ENCODE measurements at places on chromosomes 12 and 14. TPM values are rescaled to one million over a fixed set of nuclear protein-coding genes. Genes with fewer than 3 reads are reported as not detected.

GPR162 gene
- total RNA-seq = 4.6 TPM

ATF7 gene
- total RNA-seq = 17.7 TPM

- no peak overlapping the region for H3K27ac ChIP-seq
- H3K27me3 ChIP-seq = no peaks in the 10 kb centered on the region
- peaks cover 5% of the 10 kb centered on the region for H3K4me1 ChIP-seq
- H3K4me3 ChIP-seq = no peak overlapping the region
Observed at GRCh38 chr12:6041891-6042290, 82.6 kb downstream of the VWF start.

DNA sequence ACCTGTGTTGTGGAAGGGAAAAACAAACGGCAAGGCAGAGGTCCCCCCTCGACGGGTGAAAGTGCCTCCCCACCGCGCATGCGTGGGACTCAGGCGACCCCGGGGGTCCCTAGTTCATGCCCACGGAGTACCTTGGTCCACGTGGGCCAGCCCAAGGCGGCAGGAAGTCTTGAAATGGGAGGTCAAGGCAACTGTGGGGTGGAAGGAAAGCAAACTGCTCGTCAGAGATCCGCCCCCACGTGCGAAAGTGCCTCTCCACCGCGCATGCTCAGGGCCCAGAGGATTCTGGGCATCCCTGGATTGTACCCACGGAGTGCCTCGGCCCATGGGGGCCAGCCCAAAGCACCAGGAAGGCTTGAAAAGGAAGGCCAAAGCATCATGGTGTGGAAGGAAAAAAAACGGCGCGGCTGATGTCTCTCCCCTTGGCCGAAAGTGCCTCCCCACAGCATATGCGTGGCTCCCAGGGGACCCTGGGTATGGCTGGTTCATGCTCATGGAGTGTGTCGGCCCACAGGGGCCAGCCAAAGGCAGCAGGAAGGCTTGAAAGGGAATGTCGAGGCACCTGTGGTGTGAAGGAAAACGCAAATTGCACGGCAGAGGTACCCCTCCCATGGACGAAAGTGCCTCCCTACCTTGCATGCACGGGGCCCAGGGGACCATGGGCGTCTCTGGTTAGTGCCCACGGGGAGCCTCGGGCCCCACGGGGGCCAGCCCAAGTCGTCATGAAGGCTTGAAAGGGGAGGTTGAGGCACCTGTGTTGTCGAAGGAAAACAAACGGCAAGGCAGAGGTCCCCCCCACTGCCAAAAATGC is 369.7 kb downstream of the ALG10 start:
- no peaks in the 10 kb centered on the region for H3K4me1 ChIP-seq
- H3K36me3 ChIP-seq = peaks cover 11% of the 10 kb centered on the region
- H3K4me3 ChIP-seq = no peak overlapping the region
- no peak overlapping the region for H3K27ac ChIP-seq

- DNase-seq = no peak
- no peaks in the 10 kb centered on the region for H3K4me1 ChIP-seq
- peaks cover 19% of the 10 kb centered on the region for H3K27me3 ChIP-seq
- H3K27ac ChIP-seq = no peak within 1 kb of the TSS
- H3K4me3 ChIP-seq = peak within 1 kb of the TSS; percentile 83
- peaks cover 3% of the 10 kb centered on the region for H3K36me3 ChIP-seq
Observed at GRCh38 chr12:1820191-1820895, at the start of gene LRTM2. Gene LRTM2 (plus strand): TSS chr12:1820565. CDS start chr12:1828149, 7,584 bp downstream.

DNA sequence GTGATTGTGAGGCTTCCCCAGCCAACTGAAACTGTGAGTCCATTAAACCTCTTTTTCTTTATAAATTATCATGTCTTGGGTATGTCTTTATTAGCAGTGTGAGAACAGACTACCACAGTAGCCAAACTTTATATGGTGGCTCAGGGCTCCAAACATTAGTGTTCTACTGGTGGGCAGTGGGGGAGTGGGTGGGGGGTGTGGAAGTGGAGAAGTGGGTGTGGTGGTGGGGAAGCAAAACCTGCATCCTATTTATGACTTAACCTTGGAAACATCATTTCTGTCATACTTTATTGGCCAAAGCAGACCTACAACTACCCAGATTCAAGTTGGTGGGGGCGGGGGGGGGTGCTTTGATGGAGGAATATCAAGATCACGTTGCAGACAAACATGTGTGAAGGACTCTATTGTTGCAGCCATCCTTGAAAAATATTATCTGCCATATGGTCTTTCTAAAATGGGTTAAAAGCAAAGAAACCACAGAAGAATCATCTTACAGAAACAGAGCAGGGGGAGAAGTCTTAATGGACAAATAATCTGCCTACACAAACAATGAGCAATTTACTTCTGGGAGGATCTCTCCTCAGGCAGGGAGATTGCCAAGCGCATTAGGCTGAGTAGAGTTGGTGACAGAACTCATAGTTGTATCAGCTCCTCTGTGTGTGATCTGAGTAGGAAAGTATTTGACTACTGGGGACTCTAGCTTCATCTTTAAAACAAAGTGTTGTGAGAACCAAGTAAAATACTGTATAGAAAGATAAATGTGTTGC is 1.4 kb upstream of the PWP1 start:
- H3K27me3 ChIP-seq = no peaks in the 10 kb centered on the region
- H3K36me3 ChIP-seq = peaks cover 14% of the 10 kb centered on the region
- H3K27ac ChIP-seq = peak overlapping the region; percentile 78
- DNase-seq = no peak

- H3K4me1 ChIP-seq = peaks cover 12% of the 10 kb centered on the region
- H3K27me3 ChIP-seq = no peaks in the 10 kb centered on the region
- no peak overlapping the region for H3K4me3 ChIP-seq
- no peak overlapping the region for H3K27ac ChIP-seq
- no peak for DNase-seq
- H3K36me3 ChIP-seq = no peaks in the 10 kb centered on the region
Observed at GRCh38 chr12:42761601-42762350, 172.2 kb upstream of the PRICKLE1 start.

DNA sequence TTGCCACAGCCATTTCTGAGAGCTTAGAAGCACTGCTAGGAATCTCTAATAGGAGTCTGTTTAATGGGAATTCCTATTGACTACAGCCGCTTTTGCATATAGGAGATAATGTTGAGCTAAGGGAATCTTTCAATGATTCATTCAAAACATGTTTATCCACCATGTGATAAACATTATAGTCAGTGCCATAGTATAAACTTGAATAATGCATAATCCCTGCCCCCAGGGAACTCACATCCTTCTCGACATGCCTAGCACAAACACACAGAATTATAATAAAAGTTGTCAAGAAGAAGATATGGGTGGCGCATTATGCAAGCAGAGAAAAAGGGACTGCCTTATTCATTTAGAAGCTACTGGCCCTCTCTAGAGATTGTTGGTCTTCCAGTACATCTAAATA is 248.0 kb downstream of the DAD1 start:
- H3K27ac ChIP-seq = no peak overlapping the region
- H3K4me3 ChIP-seq = no peak overlapping the region
- DNase-seq = no peak
- H3K4me1 ChIP-seq = no peaks in the 10 kb centered on the region
- peaks cover 27% of the 10 kb centered on the region for H3K36me3 ChIP-seq
- H3K27me3 ChIP-seq = no peaks in the 10 kb centered on the region

IFNG-AS1 gene
- not detected for total RNA-seq
